ENCODE measurements at places on chromosomes 3 and 15. TPM values are rescaled to one million over a fixed set of nuclear protein-coding genes. Genes with fewer than 3 reads are reported as not detected.

DNA sequence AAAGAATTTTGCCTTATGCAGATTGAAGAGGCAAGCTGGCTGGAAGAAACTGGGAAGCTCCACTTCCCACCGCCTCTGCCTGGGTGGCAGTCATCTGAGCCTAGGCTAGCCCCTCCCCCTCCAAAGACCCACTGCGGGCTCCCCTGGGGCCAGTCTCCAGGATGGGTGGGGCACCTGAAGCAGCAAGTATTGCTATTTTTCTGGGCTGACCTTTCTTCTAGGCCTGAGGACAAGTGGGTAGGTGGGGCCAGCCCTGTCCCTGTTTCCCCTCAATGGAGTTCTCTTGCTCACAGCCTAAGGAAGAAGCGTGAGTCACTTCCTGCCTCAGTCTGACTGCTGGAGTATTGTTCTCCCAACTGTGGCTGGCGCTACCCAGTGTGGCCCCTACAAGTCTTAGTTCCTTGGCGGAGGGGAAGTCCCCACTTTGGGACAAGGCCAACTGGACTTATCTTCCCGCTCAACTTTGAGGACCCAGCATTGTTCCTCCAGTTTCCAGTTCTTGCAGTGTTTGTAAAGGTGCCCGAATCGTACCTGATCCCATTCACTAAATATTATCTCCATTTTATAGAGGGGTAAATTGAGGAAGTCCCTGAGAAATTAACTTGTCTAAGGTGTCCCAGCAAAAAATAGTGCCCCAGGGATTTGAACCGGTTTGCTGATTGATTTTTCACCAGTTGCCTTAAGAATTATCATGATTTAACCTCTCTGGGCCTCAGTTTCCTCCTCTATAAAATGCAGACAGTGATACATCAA is 1.4 kb downstream of the FURIN start:
- DNase-seq, result no peak

DNA sequence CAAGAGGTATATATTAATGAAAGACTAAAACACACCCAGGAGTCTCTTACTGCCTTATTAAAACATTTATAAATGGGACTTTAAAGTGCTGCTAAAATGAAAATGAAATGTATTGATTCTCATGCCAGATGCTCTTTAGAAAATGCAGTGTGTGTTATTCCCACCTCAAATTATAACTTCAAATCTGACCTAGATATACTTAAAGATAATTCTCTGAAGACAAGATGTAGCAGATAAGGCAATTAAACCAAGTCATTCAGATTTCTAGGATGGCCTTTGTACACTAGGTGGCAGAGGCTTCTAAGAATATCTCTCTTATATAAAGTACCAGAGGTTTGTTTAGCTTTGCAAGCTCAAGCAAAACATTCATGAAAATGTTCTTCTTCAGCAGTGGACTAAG is 26.9 kb upstream of the GOLGA8B start:
- DNase-seq, result no peak

DNA sequence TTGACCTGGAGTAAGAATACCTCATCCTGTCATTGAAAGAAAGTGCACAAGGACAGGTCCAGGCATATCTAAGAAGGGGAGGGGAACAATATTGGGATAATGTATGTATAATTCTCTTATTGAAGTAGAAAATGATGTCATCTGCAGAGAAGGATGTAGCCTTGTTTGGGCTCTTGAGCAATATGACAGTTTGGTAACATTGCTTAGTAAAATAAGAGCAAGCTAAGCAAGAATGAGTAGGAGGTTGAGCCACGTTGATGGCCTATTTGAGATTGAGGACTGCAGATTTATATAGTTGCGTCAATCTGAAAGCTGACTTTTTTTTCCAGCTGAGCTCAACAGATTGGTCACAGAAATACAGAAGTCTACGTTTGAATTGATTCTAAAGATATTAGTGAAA is 145.2 kb downstream of the FILIP1L start:
- no peak for DNase-seq

DNA sequence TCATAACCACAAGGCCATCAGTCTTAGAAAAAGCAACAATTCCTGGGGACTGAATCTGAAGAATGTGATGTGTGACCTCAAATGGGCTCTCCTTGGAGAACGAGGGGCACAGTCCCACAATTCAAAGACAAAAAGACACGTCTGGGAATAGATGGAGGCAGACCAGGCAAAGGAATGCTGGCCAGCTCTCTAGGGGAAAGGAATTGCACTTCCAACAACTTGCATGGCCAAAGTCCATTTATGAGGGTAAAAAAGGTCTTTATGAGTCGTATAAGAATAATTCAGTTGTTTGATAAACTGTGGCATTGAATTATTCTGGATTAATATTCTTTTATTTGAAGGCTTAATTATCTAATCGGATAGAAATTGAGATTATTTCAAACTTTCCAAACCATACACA is 180.5 kb upstream of the FEZF2 start:
- no peak for DNase-seq

- no peak for DNase-seq
These were observed 1.9 kb upstream of the VWA5B2 start for GRCh38 chr3:184227481-184227935.

DNA sequence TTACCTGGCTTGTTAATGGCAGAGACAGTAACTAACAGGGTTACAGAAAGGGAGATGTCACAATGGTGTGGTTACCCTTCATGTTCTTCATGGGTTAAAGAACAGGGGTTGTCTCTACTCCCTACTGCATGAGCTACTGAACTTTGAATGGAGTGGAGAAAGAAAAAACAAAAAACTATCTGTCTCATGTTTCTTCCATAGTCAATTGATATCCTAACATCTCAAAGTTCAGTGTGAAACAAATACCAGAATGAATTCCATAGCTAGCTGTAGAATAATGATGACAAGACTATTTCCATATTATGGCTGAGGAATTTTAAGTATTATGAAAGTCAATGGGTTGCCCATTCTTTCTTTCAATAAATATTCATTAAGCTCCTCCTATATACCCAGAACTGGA is 161.3 kb upstream of the LPP start:
- DNase-seq, result no peak

- no peak for DNase-seq
These were observed 76.4 kb downstream of the AKAP13 start for GRCh38 chr15:85456798-85457197.

DNA sequence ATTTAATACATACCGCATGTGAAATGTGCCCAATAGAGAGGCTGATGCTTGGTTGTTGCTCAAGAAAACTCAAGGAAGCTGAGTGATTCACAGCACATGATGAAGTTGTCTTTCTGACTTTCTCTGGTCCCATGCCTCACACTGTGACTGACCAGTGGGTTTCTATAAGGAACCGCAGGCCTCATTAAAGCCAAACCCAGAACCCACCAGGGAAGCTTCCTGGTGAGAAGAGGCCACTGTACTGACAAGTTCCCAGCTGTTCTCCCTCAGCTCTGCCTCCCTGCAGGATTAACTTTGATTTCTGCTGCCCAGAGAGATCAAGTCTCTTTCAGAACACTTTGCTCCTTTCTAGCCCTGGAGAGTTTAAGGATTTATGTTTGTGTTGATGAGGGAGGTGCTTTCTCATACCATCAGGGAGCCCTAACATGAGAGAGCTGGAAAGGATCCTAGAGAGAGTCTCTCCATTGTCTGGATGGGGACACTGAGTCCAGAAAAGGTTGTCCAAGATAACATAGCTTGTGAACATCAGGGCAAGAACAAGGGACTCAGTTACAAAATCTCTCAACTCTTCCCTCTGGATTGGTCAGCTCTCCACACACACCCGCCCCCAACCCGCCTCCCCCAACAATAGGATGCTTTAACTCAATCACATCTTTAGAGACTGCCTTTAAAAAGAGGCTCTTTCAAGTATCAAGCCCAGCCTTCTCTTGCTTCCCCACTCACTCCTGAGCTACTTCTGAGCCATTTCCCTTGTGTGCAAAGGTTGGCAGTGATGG is 303.2 kb upstream of the TLE3 start:
- DNase-seq, result no peak

GRCh38 chr15:38688761-38689160 is 124.1 kb upstream of the RASGRP1 start:
- DNase-seq, result no peak

- DNase-seq, result no peak
These were observed 78.9 kb downstream of the CPN2 start for GRCh38 chr3:194272221-194272620.

- no peak for DNase-seq
These were observed 42.5 kb upstream of the TPM1 start for GRCh38 chr15:62999923-63000561.

- no peak for DNase-seq
These were observed 123.9 kb upstream of the AGBL1 start for GRCh38 chr15:85955501-85956391.

- DNase-seq, result no peak
These were observed 3.5 kb downstream of the KCNMB3 start for GRCh38 chr3:179247289-179248015.

DNA sequence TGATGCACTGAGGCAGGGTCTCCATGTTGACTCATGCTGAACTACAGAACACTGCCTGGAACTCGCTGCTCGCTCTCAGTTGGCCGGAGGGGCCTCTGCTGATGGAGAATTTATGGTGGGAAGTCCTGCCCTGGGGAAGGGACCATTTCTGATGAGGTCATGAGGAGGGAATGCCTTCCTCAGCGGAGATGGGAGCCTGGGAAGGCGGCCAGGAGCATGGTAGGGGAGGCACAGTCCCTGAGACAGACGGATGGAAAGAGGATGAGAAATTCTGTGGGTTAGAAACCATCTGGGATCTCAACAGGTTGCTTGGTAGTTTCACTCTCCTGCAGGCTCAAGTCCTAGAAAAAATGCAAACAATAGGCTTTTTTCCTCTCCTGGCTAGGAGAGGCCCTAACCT is 56.8 kb upstream of the TPM1 start:
- peak; percentile 43 for DNase-seq

Gene TF
- polyA plus RNA-seq, result 0.07 TPM

Gene BAHD1
- 4.2 TPM for polyA plus RNA-seq

Gene NPAP1
- polyA plus RNA-seq, result not detected

Gene GOLGA6L10
- polyA plus RNA-seq, result 0.99 TPM

Gene CCK
- polyA plus RNA-seq, result 3.2 TPM

Gene CHMP2B
- polyA plus RNA-seq, result 28.4 TPM

Data from AG04450 (cell line).